Panc1 (cell line): ENCODE measurements at places on chromosomes 16 and 17. TPM values are rescaled to one million over a fixed set of nuclear protein-coding genes. Genes with fewer than 3 reads are reported as not detected.

DNA sequence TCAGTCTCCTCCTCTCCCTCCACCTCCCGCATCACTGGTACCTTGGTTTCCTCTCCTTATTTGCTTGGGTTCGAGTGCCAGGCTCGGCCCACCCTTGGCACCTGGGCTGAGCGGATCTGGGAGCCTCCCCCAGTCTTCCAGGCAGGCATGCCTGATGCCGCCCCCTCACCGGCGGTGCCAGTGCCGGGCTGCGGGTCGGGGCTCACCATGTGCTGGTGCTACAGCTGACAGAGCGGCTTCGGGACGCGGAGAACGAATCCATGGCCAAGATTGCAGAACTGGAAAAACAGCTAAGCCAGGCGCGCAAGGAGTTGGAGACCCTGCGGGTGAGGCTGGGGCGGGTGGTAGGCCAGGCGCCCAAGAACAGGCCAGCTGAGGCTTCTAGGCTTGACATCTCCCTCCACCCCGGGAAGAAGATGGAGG lies 19.2 kb downstream of the FMNL1 start:
- no peak for DNase-seq

DNA sequence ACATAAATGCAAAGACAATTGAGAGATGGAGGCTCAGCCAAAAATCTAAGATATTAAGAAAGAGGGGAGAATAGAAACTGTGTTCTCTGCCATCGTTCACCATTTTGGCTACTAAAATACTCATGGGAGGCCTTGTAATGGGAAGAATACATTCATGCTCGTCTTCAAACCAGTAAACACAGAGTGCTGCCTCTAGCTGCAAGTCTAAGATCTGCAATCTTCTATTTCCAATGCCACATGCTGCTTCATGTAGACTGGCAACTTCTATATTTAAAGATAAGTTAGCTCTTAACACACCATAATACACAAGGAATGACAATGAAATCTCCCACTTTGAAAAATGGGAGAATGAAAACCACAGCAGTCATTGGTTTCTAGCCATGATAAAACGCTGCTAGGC lies 387.3 kb downstream of the HS3ST3B1 start:
- DNase-seq, result no peak

DNA sequence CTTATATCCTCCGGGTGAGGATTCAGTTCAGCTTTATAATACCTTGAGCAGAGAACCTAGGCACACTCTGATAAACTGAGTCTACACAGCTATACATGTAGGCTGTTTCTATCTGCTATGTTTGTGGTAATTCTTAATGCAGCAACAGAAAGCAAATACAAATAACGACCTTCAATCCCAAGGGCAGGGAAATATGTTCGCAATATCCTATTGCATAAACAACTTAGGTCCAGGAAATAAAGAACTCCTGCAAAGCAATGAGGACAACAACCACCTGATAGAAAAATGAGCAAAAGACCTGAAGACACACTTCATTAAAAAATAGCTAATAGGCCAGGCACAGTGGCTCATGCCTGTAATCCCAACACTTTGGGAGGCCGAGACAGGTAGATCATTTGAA lies 213.3 kb downstream of the CPPED1 start:
- DNase-seq, result no peak

GRCh38 chr17:31297090-31297489 lies at the start of gene OMG:
Gene OMG (minus strand): TSS chr17:31297239. CDS start chr17:31296331, 908 bp downstream.
- no peak for DNase-seq

- no peak for DNase-seq
Measured at GRCh38 chr16:81499576-81500380, 55.2 kb downstream of the CMIP start.

DNA sequence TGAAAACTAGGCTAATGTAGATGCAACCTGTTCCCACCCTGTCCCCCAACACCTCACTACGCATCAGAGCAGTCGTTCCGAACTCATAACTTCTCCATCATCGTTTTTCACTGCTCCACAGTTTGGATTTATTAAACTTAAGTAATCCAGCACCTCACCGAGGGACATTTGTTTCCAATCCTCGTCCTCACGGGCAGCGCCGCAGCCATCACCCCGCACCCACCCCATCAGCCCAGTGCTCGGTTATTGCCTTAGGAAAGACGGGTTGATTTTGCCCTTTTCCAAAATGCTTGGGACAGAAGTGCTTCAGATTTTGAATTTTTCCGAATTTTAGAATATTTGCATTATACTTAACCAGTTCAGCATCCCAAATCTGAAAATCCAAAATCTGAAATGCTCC lies 71.0 kb upstream of the DOC2B start:
- no peak for DNase-seq

DNA sequence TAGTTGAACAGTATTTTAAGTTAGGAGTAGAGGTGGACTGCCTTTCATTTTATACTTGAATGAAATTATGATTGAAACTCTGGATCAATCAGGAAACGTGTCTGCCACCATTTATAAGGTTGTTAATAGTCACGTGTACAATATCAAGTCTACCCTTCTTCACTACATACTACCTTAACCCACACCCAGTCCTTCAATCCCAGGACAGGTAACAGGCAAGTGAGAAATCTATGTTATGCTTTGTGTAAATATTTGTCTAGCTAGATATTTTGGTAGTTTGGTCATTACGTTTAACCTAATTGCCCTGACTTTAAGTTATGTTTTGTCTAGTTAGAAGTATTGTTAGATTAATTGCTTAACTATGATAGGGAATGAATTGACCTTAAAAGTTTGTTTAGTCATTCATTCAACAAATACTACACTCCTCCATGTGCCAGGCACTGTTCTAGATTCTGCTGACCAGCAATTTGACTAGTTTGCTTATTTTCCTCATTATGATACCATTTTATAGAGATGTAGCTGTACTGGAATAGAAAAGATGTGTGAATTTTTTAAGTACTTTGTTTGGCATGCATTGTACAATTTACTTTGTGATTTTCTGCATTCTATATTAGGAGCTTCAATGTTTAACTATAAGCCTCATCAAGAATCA lies 72.0 kb downstream of the NQO1 start:
- no peak for DNase-seq

- no peak for DNase-seq
Measured at GRCh38 chr16:56912746-56913708, 18.9 kb upstream of the HERPUD1 start.

GRCh38 chr17:56995766-56996165 lies 17.8 kb downstream of the SCPEP1 start:
- no peak for DNase-seq

DNA sequence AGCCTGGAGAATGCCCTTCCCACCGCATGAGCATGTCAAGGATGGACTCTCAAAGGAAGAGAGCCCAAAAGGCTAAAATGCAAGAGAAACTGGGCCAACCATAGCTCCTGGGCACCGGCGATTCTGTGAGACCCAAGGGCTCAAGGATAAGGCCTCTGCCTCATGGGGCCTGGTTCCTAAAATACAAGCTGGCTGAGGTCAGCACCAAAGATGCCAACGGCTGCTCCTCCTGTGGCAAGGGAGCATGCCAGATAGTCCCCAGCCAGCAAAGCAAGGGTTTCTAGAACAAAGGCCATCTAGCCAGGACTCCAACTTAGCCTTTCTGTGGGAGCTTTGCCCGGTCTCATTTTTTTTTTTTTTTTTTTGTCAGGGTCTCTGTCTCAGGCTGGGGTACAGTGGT lies 20.1 kb downstream of the GPRC5B start:
- DNase-seq, result no peak

DNA sequence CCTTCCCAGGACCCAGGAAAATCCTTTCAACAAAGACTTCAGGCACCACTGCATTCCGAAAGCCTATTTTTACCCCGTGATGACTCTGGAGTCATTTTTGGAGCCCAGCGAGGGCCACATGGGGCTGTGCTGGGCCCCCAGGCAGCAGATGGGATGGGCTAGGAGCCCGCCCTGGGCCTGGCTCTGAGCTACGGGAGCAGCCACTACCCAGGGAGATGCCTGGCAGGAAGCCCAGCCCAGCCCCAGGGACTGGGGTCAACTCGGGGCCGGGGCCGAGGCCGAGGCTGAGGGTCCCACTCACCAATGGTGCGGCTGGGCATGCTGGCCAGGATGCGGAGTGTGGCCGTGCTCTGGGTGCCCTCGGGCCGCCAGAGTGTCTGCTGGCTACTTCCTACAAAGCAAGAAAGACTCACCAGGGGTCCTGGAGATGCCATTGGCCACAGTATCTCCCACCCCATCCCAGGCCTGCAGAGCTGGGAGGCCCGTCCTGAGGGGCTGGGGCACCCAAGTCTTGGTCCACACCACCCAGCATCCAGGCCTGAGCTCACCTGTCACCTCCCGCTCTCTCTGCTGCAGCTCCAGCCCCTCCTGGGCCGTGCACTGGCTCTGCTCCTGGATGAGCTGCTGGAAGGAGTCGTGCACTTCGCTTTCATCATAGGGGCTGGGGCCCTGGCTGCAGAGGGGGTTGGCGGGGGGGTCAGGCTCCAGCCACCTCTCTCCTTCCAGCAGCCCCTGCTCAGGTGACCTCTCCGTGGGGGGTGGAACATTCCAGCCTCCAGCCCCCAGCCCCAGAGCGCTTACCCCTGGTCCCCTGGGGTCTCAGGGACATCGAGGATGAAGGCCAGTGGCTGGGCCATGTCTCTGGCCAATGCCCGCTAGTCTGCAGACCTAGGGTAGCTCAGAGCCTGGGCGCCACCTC lies 2.3 kb downstream of the TMC6 start:
- no peak for DNase-seq

- DNase-seq, result no peak
Measured at GRCh38 chr16:65024767-65025178, 97.1 kb downstream of the CDH11 start.

DNA sequence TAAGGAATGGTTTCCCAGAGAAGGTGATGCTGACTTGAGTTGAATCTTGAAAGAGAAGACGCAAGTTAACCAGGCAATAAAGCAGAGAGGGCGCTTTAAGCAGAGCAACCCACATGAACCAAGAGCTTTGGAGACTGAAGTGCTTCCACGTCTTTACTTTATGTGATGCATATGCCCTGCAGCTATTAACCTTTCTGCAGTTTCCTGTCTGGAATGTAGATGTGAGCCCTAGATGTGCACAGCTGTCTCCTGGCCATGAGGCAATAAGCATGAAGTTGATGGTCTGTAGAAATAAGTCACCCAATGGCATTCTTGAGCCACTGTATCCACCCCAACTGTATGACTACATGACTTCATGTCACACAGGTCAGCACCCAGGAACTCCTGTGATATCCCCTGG lies 5.7 kb upstream of the CHST4 start:
- DNase-seq, result no peak

- DNase-seq, result no peak
Measured at GRCh38 chr17:65850486-65850885, 289.0 kb upstream of the AXIN2 start.

- DNase-seq, result no peak
Measured at GRCh38 chr16:79257953-79258490, 342.5 kb downstream of the MAF start.

- no peak for DNase-seq
Measured at GRCh38 chr17:80790981-80791742, 200.5 kb upstream of the CHMP6 start.

GRCh38 chr16:15046692-15047376 lies 9.0 kb downstream of the NTAN1 start:
- no peak for DNase-seq

DNA sequence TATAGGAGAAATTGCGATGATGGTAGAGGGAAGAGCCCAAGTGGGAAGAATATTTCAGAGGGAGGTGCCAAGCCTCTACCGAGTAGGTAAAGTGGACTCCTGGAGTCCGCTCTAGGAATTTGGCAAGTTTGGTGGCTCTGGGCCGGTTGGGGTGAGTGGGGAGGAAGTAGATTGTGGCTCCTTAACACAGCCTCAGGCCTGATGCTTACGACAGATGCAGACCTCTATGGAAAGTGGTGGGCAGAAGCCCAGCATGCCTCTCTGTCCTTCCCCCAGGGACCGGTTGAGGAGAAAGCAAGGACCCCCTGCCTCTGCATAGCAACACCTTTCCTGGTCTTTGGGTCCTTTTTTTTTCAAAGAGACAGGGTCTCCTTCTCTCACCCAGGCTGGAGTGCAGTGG lies 55.9 kb upstream of the SIAH1 start:
- DNase-seq, result no peak

DNA sequence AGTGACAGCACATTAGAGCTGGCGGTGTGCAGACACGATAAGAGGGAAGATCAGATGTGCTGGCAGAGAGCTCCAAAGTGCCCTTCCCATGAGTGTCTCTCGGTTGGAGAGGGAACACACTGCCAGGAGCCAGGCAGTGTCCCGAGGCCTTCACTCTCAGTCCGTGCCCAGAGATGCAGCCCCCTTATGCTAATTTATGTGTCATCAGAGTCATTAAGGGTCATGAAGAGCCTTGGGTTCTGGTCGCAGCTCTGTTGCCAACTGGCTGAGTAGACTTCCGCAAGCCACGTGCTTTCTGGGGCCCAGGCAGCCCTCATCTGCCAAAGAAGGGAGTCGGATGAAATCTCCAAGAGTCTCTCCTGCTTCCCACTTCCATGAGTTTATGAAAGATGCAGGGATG lies 232.5 kb downstream of the MSI2 start:
- DNase-seq, result no peak

- no peak for DNase-seq
Measured at GRCh38 chr17:19670908-19671307, 22.4 kb downstream of the ALDH3A2 start.

GRCh38 chr17:42780851-42781638 lies 635 bp downstream of the WNK4 start:
- DNase-seq, result no peak

GRCh38 chr17:20179041-20179440 lies 169.9 kb downstream of the SPECC1 start:
- DNase-seq, result no peak

DNA sequence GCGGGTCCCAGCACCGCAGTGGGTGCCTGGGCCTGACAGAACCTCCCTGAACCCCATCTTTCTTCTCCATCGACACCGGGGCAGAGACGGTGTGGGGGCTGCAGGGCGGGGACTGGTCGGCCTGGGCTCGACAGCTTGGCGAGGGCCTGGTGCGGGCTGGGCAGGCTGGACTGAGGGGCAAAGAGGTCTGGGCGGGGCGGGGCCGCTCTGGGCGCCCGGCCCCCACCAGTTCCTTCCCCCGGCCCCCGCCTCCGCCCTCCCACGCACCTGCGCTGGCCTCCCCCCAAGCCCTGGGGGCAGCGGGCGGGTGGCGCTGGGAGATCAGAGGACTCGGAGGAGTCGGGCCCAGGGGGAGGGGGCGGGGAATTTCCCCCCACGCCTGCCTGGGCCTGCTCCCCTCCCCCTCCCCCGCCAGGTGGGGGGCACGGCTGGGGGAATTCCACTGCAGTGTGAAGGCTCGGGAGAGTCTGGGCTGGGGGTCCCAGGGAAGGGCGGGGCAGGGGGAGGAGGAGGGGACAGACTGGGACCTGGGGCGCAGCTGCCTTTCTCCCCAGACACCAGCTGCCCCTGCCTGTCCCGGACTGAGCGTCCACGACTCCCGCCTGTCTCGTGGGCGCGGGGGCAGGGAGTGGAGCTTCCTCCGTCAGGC lies 877 bp upstream of the KREMEN2 start:
- DNase-seq, result no peak

Gene HOXB3
- total RNA-seq, result 127 TPM

Gene TBX21
- total RNA-seq, result 0.10 TPM

Gene DPEP3
- not detected for total RNA-seq

Gene SLX4
- 15.5 TPM for total RNA-seq

Gene CES5A
- total RNA-seq, result not detected

Gene WNT9B
- not detected for total RNA-seq

Gene CCL3
- total RNA-seq, result 1.1 TPM

Gene CCDC43
- total RNA-seq, result 16.0 TPM

Gene SYNRG
- 30.8 TPM for total RNA-seq

Gene C17orf67
- total RNA-seq, result 3.4 TPM

Gene TM4SF5
- total RNA-seq, result not detected

Gene TPSG1
- 4.6 TPM for total RNA-seq

Gene ZG16
- total RNA-seq, result not detected

Gene SEPTIN1
- total RNA-seq, result 1.7 TPM

Gene SLC16A5
- 46.6 TPM for total RNA-seq

Gene SPATA2L
- total RNA-seq, result 12.7 TPM

Gene SGCA
- not detected for total RNA-seq

Gene RNF222
- not detected for total RNA-seq
